Stimulated activated CD4-positive, alpha-beta T cell treated with anti-CD3 and anti-CD28 coated beads, Interleukin-1b, Interleukin-23, amount 100 ng/mL, for 1 hour (primary cell): ENCODE measurements at places on chromosomes 2 and 18.

DNA sequence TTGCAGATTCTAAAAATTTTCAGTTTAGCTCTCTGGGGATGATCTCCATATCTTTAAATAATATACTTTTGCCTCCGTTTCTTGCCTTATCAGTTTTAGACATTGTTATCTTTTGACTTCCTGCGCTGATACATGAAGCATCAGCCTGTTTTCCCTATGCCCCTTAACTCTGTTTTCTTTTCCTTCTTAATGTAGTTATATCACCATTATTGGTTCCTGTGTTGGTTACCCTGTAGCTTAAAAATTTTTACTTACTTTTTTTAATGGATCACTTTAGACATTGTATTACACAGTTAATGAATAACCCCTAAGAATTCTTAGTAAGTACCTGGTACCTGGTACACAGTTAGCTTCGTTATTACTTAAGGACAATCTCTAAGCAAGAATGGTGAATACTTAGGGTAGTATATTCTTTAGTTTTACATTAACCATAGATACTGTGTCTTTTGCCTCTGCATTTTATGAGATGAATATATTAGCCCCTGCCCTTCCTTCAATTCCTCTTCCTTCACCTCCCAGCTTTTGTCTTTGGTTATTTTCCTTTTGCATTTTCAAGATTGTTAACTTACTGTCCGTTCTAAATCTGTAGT, 40.9 kb downstream of the BABAM2 start:
- DNase-seq, result no peak

DNA sequence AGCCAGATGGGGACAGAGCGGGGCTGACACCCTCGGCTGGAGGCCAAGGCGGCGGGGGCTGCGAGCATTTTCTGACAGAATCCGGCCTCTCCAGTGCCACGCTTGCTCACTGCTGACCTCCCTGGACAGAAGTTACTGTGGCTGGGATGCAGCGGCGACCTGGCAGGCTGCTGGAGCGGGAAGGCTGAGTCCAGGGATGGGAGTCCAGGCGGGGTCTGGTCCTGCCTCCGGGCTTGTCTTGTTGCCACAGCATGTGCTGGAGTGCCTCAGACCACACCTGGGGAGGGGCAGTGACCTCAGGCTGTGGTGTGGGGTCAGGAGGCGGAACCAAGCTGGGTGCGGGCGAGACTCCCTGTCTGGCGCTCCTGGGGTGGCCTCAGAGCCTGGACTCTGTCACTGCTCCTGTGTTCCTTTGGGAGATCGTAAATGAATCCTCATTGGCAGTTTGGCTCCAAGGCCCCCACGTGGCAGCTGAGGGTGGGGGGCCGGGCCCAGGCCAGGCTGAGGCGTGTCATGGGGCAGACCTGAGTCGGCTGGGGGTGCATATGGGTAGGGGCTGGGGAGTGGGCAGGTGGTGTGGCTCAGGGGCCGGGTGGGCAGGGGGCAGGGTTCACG, 5.5 kb downstream of the BOK start:
- DNase-seq, result no peak

DNA sequence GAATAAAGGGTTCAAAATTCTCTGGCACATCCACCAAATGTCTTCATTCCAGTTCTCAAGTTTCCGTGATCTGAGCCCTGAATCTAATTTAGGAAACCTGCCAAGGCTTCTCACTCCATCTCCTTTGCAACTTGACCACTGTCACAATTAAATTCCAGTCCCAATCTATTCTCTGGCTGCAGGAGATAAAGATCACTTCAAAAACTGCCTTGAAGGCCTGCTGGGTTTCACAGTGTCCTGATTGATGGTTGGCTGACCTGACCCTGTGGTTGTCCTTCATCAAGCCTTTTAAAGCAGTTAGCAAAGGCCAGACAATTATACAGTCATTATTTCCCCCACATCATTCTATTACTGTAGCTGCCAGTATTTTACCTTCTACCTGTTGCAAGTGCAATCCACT, 60.3 kb upstream of the DNAJC10 start:
- DNase-seq, result no peak

- DNase-seq, result no peak
These were observed 24.5 kb downstream of the PRKD3 start for GRCh38 chr2:37300146-37300545.

- no peak for DNase-seq
These were observed 841.0 kb upstream of the PIK3C3 start for GRCh38 chr18:41113885-41114482.

DNA sequence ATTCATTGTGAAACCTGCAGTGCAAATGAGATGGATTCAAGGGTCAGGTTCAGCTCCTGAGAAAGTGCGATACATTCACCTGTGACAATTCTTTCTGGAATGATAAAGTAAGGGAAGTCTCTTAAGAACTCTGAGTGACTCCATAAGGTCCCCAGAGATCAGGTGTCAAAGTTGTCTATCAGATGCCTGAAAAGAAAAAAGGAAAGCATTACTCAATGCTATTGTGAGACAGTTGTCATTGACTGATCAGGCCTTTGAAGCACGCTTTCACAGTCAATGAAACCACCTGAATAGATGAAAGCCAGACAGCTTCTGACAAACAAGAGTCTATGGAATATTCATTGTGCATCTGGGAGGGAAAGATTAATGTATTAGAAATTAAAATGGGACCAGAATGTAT, 252.7 kb upstream of the GALNT5 start:
- no peak for DNase-seq

DNA sequence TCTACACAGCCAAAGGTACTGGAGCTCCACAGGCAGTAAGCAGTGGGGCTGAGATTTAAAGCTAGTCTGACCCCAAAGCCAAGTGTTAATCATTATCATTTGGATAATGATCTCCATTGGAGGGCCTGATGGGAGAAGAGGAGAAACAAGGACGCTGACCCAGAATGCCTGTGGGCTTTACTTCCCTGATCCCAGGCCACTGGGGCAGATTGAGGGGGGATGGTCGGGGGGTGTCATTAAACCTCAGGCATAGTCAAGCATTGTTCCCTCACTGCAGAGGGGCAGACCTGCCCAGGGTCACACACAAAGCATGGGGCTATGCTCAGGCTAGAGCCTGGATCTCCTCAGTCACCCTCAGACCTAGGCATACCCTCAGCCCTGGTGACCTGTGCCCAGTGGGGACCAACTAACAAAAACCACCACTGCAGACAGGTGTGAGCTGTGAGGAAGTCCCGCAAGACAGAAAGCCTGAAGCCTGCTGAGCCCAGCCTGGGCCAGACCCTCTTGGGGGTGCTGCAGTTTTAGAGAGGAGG, 53.4 kb downstream of the SDC1 start:
- DNase-seq, result no peak

DNA sequence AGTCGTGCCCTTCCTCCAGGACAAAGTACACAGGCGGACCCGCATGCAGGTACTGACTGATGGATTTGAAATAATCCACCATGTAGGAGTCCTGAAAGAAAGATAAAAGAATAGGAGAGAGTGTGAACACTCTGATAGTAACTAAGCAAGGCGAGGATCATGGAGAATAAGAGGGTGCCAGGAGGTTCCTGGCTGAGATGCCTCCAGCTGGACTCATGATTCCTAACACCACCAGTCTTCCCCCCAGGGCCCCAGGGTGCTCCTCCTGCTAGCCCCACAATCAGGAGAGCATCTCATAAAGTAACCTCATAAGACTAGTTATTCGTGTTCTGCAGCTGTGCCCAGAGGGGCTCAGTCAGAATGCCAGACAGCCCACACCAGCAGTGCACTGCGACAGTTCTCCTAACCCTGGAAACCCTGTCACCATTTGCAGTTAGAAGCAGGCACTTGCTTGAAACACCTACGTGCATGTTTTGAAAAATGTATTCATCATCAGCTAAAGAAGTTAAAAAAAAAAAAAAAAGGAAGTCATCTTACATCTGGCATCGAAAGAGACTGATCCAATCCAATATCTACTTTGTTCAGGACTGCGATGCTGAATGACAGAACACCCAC, 36.7 kb downstream of the RMC1 start:
- no peak for DNase-seq

DNA sequence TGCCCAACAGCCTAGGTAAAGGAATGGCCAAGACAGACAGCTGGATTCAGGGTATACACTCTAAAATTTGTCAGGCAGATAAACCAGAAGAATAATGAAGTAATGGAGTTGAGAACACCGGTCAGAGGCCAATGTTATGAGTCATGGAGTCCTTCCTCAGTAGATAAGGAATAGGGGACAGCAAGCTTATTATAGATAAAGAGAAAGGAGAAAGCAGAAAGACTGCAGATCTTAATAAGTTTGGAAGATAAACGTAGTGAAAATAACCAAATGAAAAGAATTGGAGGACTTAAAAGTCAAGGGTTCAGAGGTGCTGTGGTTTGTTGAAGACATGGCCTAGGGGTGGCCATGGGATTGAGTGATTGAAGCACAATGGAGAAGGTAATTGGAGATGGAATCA, 63.5 kb upstream of the NFE2L2 start:
- no peak for DNase-seq

DNA sequence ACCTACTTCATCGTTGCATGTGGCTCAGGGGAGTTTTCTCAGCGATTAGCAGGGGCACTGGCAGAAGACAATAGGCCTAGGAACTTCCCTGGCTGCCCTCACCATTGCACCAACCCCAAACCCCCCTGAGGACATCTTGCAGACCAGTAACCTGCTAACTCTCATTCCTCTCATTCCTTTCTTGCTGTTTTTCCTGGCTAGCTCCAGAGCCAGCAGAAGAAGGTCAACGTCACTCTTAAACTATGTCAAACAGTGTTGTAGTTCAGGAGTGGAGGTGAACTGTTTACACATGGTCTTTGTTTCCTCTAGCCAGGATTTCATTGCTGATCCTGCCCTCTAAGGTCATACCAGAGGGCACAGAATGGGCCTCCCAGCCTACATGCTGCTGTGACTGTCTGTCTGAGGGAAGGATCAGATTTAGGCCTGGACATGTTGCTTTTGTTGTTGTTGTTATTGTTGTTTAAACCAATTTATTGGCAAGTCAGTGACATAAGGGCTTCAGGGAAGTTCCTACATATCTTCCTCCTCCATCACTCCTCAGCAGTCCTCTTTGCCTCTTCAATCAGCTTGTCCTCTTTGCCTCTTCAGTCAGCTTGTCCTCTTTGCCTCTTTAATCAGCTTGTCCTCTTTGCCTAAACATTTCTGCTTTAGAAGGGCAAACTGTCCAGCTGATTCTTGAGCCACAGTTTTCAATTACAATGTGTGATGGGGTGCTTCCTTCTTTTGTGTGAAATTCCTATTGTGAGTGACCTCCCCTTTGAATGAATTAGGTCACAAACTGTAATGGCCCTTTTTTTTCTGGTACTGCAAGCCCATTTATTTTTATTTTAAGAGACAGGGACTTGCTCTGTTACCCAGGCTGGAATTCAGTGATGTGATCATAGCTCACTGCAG, 471.9 kb upstream of the TNP1 start:
- no peak for DNase-seq

GRCh38 chr2:204869132-204869823, 324.0 kb downstream of the PARD3B start:
- no peak for DNase-seq

DNA sequence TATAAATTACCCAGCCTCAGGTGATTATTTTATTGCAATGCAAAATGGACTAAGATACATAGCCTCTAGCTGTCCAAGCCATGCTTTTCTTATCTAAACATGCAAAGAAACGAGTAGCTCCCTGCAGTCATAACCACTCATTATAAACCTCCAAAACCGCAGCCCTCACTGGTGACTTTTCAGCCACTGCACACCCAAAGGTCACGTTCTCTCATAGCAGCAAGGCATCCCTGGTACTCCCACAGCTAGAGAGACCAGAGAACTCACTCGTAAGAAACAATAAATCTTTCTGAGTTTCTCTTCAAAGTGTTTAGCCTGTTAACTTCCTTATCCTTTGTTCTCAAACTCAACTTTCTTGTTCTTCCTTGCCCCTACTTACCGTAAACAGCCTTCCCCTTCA, 28.5 kb upstream of the RALBP1 start:
- no peak for DNase-seq

DNA sequence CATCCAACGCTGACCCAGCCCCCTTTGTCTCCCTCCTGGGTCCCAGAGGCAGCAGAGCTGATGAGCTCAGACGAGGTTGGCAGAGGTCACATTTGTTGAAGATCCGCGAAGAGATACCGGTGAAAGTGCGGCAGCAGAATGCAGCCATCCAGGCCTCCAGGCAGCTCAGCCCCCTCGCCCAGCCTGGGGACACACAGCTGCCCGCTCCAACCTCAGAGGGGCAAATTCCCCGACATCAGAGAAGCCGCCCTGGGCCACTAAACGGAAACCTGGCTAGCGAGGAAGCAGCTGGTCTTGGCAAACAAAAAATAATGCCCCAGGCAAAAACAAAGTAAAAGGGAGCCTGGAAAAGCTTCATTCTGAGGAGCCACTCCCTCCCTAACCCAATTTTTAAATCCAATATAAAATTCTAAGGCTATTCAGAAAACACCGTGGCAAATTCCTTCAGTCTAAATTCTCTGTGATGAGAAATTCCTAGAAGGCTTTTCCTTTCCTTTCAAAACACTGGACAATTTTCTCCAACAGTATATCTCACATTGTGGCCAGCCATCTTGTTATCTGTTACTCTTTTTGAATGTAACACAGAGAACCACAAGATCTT, 262.4 kb downstream of the SS18 start:
- DNase-seq, result no peak

- no peak for DNase-seq
These were observed 8.5 kb downstream of the FMNL2 start for GRCh38 chr2:152343426-152343825.

- no peak for DNase-seq
These were observed 28.8 kb downstream of the LOXHD1 start for GRCh38 chr18:46628206-46628605.

- DNase-seq, result no peak
These were observed 657.6 kb upstream of the SYT4 start for GRCh38 chr18:43934781-43935471.

GRCh38 chr18:3526421-3527354, 76.7 kb downstream of the TGIF1 start:
- no peak for DNase-seq

DNA sequence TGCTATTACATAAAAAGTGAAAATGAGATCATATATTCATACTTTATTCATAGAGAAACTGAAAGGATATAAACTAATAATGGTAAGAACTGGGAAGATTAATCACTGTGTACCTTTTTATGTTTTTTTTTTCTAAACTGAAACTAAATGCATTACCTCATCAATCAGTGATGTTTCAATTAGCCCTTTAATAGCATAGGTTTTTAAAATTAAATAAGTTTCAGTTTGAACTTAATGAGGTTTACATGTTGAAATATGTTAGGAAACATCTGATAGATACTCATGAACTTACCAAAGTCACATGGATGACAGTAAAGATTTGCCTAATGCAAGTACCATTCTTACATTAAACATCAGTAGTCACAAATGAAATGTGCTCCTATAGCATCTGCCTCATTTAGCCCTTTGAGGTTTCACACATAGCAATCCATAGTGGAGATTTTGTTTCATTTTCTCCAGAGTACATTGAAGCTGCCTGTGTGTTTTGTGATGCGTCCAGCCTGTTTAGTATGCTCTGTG, 8.9 kb downstream of the MAPRE2 start:
- DNase-seq, result no peak

GRCh38 chr2:6832596-6833299, 33.0 kb downstream of the CMPK2 start:
- DNase-seq, result no peak

- DNase-seq, result no peak
These were observed 78.3 kb downstream of the CMPK2 start for GRCh38 chr2:6787376-6787775.
